ENCODE measurements at places on chromosomes 12 and 14. TPM values are rescaled to one million over a fixed set of nuclear protein-coding genes. Genes with fewer than 3 reads are reported as not detected.

The NAP1L1 gene
- total RNA-seq, result 221 TPM

GRCh38 chr12:92759634-92760268 is 57.0 kb downstream of the PLEKHG7 start:
- peak; percentile 94 for DNase-seq

DNA sequence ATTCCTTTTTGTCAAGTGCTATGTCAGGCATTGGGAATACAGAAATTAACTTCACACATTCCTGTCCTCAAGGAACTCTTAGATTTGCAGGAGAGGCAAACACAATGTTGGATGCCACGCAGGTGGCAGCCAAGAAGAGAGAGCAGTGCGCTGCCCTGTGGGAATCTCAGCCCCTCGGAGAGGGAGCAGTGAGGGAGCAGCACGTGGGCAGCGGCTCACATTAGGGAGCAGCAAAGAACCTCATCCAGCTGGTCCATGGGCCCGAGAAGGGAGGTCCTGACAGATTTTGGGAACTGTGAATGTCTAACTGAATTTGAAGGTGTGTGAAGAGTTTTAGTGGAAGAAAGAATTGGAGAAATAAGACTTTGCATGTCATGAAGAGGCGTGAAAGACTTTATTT is 47.2 kb upstream of the EVL start:
- DNase-seq, result no peak

The GPR84 gene
- total RNA-seq, result not detected

- DNase-seq, result peak; percentile 54
Measured at GRCh38 chr12:129215556-129215955, 362.3 kb downstream of the GLT1D1 start.

All from RPMI7951 (cell line).